Activated naive CD4-positive, alpha-beta T cell (primary cell): ENCODE measurements at places on chromosomes 11 and 22.

DNA sequence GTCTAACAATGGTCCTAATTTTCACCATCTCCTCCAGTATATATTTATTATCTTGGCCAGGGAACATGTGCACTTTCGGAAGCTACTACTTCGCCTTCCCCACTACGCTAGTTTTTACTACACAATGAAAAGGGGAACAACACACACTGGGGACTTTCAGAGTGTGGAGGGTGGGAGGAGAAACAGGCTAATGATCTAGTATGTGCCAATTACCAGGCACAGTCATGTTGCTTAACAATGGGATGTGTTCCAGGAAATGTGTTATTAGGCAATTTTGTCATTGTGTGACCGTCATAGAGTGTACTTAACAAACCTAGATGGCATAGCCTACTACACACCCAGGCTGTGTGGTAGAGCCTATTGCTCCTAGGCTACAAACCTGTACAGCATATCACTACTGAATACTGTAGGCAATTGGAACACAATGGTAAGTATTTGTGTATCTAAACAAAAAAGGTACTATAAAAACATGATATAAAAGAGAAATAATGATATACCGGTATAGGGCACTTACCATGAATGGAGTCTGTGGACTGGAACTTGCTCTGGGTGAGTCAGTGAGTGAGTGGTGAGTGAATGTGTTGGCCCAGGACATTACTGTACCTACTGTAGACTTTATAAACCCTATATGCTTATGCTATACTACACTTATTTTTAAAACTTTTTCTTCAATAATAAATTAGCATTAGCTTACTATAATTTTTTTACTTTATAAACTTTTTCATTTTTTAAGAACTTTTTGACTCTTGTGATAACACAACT, 20.1 kb upstream of the CUL5 start:
- no peak for DNase-seq

- no peak for DNase-seq
Measured at GRCh38 chr22:17754233-17754925, 19.9 kb downstream of the BID start.

DNA sequence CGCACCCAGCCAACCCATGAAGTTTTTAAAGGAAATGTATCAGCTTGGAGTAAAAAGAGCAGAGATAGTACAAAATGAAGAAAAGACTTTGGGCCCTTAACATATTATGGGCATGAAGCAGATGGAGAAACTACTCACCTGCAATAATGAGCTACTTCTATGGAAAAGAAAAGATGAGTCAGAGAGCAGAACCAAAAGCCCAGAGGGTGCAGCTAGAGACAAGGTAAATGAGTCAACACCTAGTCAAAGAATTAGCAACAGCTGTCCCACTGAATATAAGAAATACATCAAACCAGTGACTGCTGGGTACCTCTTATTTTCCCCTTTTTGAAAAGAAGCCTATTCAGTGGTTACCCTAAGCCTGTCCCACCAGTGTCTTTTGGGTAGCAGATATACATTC, 61.8 kb downstream of the RPL27A start:
- no peak for DNase-seq

GRCh38 chr11:128895526-128895925, 4.4 kb downstream of the KCNJ5 start:
- no peak for DNase-seq

GRCh38 chr11:44899959-44900358, 50.7 kb downstream of the TP53I11 start:
- DNase-seq = no peak

DNA sequence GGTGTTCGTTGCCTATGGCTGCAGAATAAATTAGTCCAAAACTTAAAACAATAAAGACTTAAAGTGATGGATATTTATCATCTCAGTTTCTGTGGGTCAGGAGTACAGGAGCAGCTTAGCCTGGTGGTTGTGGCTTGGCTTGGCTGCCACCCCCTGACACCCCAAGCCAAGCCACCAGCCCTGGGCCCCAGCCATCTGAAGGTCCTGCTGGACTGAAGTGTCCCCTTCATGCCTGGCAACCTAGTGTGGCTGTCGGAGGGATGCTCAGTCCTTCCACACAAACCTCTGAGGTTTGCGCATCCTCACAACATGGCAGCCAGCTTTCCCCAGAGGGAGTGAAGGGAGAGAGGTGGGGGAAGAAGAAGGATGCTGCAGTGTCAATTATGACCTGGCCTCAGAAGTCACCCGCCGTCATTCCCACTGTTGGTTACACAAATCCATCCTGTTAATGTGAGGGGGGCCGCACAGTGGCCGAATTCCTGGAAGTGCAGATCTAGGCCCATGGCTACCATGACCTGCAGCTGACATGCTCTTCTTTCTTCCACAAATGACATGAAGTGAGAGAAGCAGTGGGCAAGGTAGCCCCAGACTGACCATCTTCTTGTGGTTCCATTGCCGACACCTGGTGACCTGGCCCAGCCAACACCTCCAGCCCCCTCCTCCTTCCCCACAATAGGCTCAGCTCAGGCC, 31.1 kb downstream of the IGF2 start:
- no peak for DNase-seq

GRCh38 chr22:31377612-31378011, 21.8 kb upstream of the DRG1 start:
- DNase-seq = no peak

GRCh38 chr11:30538251-30538650, 47.9 kb downstream of the MPPED2 start:
- no peak for DNase-seq

DNA sequence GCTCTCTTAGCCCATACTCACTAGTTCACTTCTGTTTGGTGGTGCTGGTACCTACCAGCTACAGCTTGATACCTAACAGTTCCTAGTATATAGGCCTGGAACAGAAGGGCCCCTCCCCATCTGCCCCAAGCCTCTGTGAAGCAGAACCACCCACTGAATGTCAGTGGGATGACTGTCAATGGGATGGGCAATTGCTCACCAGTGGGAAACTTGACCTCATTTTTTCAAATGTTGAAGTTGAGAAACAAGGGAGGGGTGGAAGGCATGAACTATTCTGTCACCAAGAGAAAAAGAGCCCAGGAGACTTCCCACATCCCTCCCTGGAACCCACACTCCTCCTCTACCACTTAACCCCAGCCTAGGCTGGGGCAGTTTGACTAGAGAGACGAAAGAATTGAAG, at the start of gene NLRP10:
Gene NLRP10, minus strand, starts transcription at position 62 of the 400 bp plus-strand sequence. CDS start 1,952 bp downstream, outside the sequence.
- no peak for DNase-seq

- DNase-seq = no peak
Measured at GRCh38 chr22:31897842-31898805, 46.2 kb upstream of the YWHAH start.

- DNase-seq = no peak
Measured at GRCh38 chr11:79404325-79404724, 36.5 kb downstream of the TENM4 start.

GRCh38 chr22:32628628-32629572, 154.3 kb downstream of the FBXO7 start:
- no peak for DNase-seq

DNA sequence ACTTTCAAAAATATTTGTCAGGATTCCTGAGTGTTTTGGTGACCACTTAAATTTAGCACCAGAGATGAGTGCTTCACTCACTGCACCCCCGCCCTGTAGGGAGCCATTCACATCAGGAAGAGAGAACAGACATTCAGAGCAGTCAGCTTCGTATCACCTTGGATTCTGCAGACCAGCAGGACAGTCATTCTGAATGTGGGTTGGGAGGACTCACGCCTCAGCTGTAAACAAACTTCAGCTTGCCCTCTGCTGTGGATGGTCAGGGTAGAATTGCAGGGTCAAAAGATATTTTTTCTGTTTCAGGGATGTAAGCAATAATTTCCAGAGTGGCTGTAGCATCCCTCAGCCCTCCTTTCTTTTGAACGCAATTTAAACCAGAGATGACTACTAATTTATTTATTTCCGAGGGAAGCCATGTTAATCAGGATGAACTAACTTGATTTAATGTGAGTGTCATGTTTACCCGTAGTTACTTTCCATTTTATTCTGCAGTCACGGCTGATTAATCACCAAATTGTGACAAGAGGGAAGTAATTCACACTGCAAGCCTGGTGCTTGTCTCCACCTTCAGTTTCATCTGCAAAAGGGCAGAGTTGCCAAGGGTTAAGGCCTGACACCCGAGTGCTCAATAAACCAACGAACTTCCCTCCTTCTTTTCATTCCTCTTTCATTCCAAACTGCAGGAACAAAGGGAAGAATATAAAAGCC, 174.2 kb upstream of the DDI1 start:
- DNase-seq = no peak

GRCh38 chr11:86515297-86516094, 140.8 kb downstream of the CCDC81 start:
- DNase-seq = no peak

GRCh38 chr22:32917577-32918354, 116.3 kb downstream of the TIMP3 start:
- DNase-seq = no peak

DNA sequence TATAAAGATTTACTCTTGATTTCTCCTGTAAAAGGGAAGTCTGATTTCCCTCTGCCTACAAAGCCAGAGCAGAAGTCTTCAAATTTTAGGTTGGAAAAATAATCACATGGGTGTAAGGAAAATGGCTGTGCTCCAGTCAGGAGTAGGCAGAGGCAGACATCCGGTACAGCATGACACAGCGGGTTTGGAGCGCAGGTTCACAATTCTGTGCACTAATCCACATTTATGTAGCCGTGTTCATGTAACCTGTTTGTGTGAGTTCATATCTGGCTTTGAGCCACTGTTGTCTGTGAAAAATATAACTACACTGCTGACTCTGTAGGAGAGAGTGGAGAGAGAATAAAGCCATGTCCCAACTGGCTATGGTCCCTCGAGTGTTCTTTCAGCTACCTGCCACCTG, 248.0 kb downstream of the CASP12 start:
- no peak for DNase-seq

GRCh38 chr11:85464283-85464682, 162.9 kb downstream of the DLG2 start:
- no peak for DNase-seq

GRCh38 chr22:47919001-47919441, 1156.6 kb downstream of the TBC1D22A start:
- no peak for DNase-seq

GRCh38 chr11:65781152-65781961, 581 bp upstream of the AP5B1 start:
- DNase-seq = no peak

DNA sequence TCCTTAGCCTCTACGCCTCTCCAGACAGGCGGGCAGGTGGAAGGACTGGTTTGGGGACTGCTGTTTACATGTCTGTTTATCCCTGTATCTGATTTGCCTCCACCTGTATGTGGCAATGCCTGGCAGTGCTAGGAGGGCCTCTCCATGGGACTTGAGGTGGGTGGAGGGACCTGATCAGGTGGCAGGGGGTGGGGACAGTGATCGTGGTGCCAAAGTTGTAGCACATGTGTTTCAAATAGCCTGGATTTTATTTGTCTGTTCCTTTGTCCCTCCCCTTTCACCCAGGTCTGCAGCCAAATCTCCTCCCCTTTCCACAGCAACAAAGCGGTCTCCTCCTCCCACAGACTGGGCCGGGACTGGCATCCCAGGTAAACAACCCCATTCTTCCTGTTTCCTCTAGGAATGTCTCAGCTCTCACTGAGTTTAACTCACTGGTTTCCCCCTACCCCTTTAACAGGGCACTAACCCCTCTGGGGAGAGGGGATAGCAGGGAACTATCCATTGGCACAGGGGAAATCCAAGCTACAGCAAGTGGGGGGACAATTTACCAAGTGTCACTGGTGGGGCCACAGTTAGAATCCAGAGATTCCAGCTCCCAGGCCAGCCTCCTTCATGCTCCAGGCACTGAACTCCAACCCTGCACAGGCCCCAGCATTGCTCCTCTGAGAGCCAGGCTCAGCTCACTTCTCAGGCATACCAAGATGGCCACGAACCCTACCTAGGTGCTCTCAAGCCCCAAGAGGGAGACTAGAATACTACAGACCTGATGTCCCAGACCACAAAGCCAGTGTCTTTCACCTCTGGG, 22.9 kb upstream of the TLCD5 start:
- no peak for DNase-seq

GRCh38 chr22:28883657-28883916, 215 bp downstream of the ZNRF3 start:
- DNase-seq = no peak

DNA sequence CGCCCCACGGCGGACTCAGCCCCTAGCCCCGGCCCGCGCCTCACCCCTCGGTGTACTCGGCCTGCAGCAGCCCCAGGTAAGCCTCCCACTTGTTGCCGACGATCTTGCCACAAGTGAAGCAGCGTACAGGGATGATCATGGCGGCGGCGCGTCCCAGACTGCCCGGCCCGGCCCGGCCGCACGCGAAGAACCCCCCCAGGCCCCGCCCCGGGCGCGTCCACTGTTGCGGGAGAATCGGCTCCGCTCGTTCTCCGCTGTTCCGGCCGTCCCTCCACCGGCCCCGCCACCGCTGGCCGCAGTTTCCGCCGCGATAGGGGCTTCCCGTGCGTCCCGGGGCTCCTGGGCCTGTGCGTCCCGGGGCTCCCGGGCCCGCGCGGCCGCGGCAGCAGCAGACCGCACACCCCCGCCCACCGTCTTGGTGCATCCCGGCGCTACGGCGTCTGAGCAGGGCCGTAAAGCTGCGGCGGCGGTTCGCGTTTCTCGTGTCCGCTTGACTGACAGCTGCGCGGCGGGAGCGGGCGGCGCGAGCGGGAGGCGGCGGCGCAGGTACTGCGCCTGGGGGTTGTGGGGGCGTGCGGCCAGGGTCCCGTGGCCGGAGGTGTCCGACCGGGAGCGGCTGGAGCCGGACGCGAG, at the start of the genes POLR2L and TSPAN4:
Gene POLR2L, minus strand, starts transcription at position 160 of the 633 bp plus-strand sequence. Its CDS starts 21 bp downstream, at position 139.
Gene TSPAN4, plus strand, starts transcription at position 483 of the 633 bp plus-strand sequence. CDS start 7,453 bp downstream, outside the sequence.
- peak; percentile 87 for DNase-seq

- DNase-seq = no peak
Measured at GRCh38 chr11:2671748-2672147, 28.0 kb downstream of the KCNQ1OT1 start.
